ENCODE measurements at places on chromosomes 12 and 14. TPM values are rescaled to one million over a fixed set of nuclear protein-coding genes. Genes with fewer than 3 reads are reported as not detected.

The DUSP6 gene
- 75.9 TPM for total RNA-seq

The SRGAP1 gene
- 9.4 TPM for total RNA-seq

The NEUROD4 gene
- not detected for total RNA-seq

The MDM2 gene
- 260 TPM for total RNA-seq

The POTEG gene
- total RNA-seq: not detected

The SMCO2 gene
- total RNA-seq: not detected

The ENDOU gene
- total RNA-seq: not detected

The AKAP6 gene
- total RNA-seq: 4.0 TPM

The EFCAB11 gene
- 5.6 TPM for total RNA-seq

The MAP1LC3B2 gene
- total RNA-seq: 0.28 TPM

The PLEKHH1 gene
- total RNA-seq: 0.56 TPM

All from regular cardiac myocyte (primary cell).